ENCODE measurements at places on chromosomes 6 and 20.
A peak's percentile ranks its signal among the peaks of the same experiment; 100 is the strongest.

GRCh38 chr20:35260426-35260825 lies 17.5 kb downstream of the MMP24OS start:
- DNase-seq = no peak
- H3K27ac ChIP-seq = no peak overlapping the region
- peaks cover 14% of the 10 kb centered on the region for H3K36me3 ChIP-seq
- H3K4me1 ChIP-seq = peaks cover 10% of the 10 kb centered on the region
- no peaks in the 10 kb centered on the region for H3K27me3 ChIP-seq

DNA sequence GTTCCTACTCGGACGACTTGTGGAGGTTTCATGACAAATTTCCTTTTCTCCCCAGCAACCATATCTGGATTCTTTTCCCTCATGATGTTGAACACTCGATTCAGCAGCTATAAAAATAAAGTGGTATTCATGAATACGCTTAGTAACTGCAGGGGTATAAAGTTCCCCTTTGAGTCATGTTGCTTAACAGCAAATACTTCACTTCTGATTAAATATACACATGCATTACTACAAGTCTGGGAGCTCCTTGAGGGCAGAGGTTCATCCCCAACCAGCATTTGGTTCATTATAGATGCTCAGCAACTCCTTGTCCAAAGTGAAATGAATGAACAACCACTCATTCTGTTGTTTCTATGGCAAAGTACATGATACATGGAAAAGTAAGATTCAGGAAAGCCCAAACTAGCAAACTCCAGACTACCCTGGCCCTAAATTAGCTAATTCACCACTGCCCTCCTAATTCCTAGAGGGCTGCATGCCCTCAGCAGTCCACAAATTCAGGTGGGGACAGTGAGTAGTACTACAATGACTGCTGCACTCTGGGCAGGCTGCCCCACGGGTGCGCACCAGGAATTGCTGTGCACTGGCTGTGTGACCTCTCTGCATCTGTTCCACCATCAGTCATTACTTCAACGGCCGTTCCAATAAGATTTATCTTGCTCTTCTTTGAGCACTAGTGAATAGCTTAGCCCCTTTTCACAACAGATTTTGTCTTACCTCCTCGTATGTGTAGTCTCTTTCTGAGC lies 15.2 kb downstream of the EIF2S2 start:
- H3K27me3 ChIP-seq = no peaks in the 10 kb centered on the region
- peaks cover 14% of the 10 kb centered on the region for H3K4me1 ChIP-seq
- no peak for DNase-seq
- no peak overlapping the region for H3K27ac ChIP-seq
- no peak overlapping the region for H3K4me3 ChIP-seq
- H3K36me3 ChIP-seq = peaks cover 78% of the 10 kb centered on the region

DNA sequence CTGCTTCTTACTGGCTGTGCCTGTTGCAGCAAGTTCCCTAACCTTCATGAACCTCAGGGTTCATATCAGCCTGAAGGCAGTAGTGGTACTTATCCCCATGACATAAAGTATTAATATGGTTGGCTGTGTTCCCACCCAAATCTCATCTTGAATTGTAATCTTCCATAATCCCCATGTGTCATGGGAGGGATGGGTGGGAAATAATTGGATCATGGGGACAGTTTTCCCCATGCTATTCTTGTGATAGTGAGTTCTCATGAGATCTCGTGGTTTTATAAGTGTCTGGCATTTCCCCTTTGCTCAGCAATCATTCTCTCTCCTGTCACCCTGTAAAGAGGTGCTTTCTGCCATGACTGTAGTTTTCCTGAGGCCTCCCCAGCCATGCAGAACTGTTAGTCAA lies 61.8 kb downstream of the FAM229B start:
- peaks cover 44% of the 10 kb centered on the region for H3K27me3 ChIP-seq
- peaks cover under 1% of the 10 kb centered on the region for H3K4me1 ChIP-seq
- no peak overlapping the region for H3K27ac ChIP-seq
- no peaks in the 10 kb centered on the region for H3K36me3 ChIP-seq
- DNase-seq = no peak

DNA sequence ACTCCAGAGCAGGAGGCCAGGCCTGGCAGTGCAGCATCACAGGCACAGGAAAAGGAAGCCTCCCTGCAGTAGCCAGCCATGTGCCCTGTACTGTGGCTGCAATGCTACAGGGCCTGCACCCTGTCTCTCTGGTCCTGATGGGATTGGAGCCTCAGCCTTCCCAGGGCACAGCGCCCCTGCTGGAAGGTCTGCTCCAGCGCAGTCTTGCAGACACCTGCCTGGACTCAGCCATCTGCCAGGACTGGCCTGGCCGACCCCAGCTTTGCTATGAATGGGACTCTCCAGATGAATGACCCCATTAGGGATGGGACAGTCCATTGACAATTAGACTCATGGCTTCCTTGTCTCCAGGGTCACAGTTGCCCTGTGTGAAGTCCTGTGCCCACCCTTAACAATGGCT lies 251.6 kb downstream of the ERMARD start:
- no peaks in the 10 kb centered on the region for H3K27me3 ChIP-seq
- H3K36me3 ChIP-seq = no peaks in the 10 kb centered on the region
- DNase-seq = no peak
- no peak overlapping the region for H3K27ac ChIP-seq

DNA sequence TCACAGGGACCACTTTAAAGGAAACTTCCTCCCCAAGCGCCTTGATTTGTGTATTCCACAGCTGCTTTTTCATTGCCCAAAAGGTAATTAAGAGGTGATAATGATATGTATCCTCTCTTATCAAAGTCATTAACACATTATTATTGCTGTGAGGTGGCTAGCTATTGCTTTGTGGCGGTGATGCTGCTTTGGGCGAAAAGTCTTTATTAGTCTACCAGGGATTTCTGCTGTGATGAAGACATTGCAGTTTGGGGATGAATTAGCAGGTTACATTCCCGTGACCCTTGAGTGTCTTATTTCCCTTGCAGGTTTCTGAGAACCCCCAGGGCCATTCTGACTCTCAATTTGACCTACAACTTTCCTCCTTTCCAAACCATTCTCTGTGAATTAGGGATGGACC lies 143.4 kb upstream of the SOX4 start:
- no peak overlapping the region for H3K27ac ChIP-seq
- no peak overlapping the region for H3K4me3 ChIP-seq
- H3K27me3 ChIP-seq = peaks cover 48% of the 10 kb centered on the region
- H3K4me1 ChIP-seq = no peaks in the 10 kb centered on the region
- no peak for DNase-seq

DNA sequence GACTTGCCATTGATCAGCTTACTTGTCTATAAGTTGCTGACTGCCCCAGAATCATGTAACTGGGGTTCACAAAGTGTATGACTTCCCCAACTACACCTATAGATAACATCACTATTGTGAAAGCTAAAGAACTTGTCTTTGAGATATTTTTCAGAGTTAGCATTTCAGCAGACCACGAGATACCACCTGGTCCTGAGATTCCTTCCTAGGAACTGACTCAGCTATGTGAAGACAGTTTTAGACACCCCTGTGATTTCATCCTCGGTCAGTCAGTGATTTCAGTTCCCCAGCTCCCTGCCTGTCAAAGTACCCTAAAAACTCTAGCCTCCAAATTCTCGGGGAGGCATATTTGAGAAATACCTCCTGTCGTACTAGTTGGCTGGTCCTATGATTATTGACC lies 62.4 kb downstream of the TXNDC5 start:
- no peaks in the 10 kb centered on the region for H3K4me1 ChIP-seq
- no peaks in the 10 kb centered on the region for H3K36me3 ChIP-seq
- H3K4me3 ChIP-seq = no peak overlapping the region
- peaks cover 34% of the 10 kb centered on the region for H3K27me3 ChIP-seq
- no peak for DNase-seq

DNA sequence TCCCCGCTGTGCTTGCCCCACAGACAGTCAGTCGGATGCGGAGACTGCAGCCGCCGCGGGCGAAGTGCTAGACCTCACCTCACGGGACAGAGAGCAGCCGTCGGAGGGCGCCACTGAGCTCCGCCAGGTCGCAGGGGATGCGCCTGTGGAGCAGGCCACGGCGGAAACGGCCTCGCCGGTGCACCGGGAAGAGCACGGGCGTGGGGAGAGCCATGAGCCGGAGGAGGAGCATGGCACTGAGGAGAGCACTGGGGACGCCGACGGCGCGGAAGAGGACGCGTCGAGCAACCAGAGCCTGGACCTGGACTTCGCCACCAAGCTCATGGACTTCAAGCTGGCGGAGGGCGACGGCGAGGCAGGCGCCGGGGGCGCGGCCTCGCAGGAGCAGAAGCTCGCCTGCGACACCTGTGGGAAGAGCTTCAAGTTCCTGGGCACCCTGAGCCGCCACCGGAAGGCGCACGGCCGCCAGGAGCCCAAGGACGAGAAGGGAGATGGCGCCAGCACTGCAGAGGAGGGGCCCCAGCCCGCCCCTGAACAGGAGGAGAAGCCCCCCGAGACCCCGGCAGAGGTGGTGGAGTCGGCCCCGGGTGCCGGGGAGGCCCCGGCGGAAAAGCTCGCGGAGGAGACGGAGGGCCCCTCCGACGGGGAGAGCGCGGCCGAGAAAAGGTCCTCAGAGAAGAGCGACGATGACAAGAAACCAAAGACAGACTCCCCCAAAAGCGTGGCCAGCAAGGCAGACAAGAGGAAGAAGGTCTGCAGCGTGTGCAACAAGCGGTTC lies 66.4 kb downstream of the SSR1 start:
- no peak overlapping the region for H3K27ac ChIP-seq
- no peak for DNase-seq
- H3K4me3 ChIP-seq = no peak overlapping the region
- no peaks in the 10 kb centered on the region for H3K27me3 ChIP-seq

- DNase-seq = no peak
- H3K36me3 ChIP-seq = no peaks in the 10 kb centered on the region
- H3K4me3 ChIP-seq = no peak overlapping the region
- H3K4me1 ChIP-seq = no peaks in the 10 kb centered on the region
- no peak overlapping the region for H3K27ac ChIP-seq
Observed at GRCh38 chr6:135972150-135972549, 120.6 kb downstream of the PDE7B start.

GRCh38 chr20:57484772-57485171 lies 40.2 kb downstream of the CTCFL start:
- H3K4me3 ChIP-seq = no peak overlapping the region
- H3K4me1 ChIP-seq = peaks cover 5% of the 10 kb centered on the region
- H3K27ac ChIP-seq = no peak overlapping the region
- no peaks in the 10 kb centered on the region for H3K27me3 ChIP-seq
- peaks cover 2% of the 10 kb centered on the region for H3K36me3 ChIP-seq
- DNase-seq = no peak

- no peak for DNase-seq
- no peak overlapping the region for H3K4me3 ChIP-seq
- peaks cover 3% of the 10 kb centered on the region for H3K36me3 ChIP-seq
- H3K4me1 ChIP-seq = no peaks in the 10 kb centered on the region
- peaks cover 19% of the 10 kb centered on the region for H3K27me3 ChIP-seq
Observed at GRCh38 chr6:145015739-145016558, 719.4 kb downstream of the EPM2A start.

- H3K4me3 ChIP-seq = no peak overlapping the region
- no peak for DNase-seq
- no peak overlapping the region for H3K27ac ChIP-seq
- no peaks in the 10 kb centered on the region for H3K36me3 ChIP-seq
Observed at GRCh38 chr6:14595751-14596150, 478.2 kb downstream of the CD83 start.

- H3K36me3 ChIP-seq = no peaks in the 10 kb centered on the region
- DNase-seq = no peak
- H3K27me3 ChIP-seq = no peaks in the 10 kb centered on the region
Observed at GRCh38 chr20:12605751-12606150, 403.0 kb upstream of the SPTLC3 start.

- no peak for DNase-seq
- no peaks in the 10 kb centered on the region for H3K27me3 ChIP-seq
- no peak overlapping the region for H3K27ac ChIP-seq
- no peaks in the 10 kb centered on the region for H3K36me3 ChIP-seq
- H3K4me1 ChIP-seq = no peaks in the 10 kb centered on the region
- H3K4me3 ChIP-seq = no peak overlapping the region
Observed at GRCh38 chr6:117007659-117008058, 130.6 kb downstream of the RFX6 start.

- no peaks in the 10 kb centered on the region for H3K4me1 ChIP-seq
- no peak overlapping the region for H3K4me3 ChIP-seq
- no peak overlapping the region for H3K27ac ChIP-seq
- no peak for DNase-seq
Observed at GRCh38 chr6:4516206-4516605, 260.0 kb upstream of the CDYL start.

DNA sequence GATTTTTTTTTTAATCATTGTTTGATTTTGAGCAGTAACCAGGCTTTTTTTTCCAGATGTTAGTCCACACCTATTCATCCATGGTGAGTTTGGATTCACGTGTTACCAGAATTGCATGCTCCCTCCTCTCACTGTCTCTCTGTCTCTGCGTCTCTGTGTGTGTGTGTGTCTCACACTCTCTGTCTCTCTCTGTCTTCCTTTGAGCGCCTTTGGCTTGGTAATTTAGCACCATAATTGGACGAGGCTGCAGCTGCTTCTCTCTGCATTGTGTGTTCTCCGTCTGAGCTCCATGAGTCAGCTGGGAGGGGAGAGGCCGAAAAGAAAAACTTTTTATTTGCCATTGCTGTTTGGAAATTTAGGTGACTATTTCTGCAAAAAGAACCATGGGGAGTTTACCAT lies 3.4 kb downstream of the TFAP2B start:
- no peaks in the 10 kb centered on the region for H3K36me3 ChIP-seq
- H3K27me3 ChIP-seq = peaks cover 95% of the 10 kb centered on the region
- no peak overlapping the region for H3K4me3 ChIP-seq
- no peak overlapping the region for H3K27ac ChIP-seq
- no peaks in the 10 kb centered on the region for H3K4me1 ChIP-seq

DNA sequence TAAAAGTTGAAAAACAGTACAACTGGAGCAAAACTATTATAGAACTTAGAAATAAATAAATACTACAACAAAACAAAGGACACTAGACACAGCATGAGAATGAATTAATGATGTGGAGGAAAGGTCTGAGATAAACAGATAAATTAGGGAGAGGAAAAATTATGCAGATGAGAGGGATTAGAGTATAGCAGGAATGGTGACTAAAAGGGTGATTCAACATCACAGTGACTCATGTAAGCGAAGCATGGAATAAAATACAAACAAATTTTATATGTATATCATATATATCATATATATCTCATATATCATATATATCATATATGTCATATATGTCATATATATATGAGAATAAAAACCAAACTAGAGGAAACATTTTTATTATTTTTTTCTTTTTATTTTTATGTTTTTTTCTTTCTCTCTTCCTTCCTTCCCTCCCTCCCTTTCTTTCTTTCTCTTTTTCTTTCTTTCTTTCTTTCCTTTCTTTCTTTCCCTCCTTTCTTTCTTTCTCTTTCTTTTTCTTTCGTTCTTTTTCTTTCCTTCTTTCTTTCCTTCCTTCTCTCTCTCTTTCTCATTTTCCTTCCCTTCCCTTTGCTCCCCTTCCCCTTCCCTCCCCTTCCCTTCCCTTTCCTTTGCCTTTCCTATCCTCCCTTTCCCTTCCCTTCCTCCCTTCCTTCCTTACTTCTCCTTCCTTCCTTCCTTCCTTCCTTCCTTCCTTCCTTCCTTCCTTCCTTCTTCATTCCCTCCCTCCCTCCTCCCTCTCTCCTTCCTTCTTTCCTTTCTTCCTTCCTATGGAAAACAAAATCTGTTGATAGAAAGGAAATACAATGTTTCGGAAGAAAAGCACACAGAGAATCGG lies 1014.6 kb downstream of the GRIK2 start:
- H3K36me3 ChIP-seq = no peaks in the 10 kb centered on the region
- DNase-seq = no peak
- no peaks in the 10 kb centered on the region for H3K4me1 ChIP-seq
- no peak overlapping the region for H3K27ac ChIP-seq
- no peak overlapping the region for H3K4me3 ChIP-seq

GRCh38 chr6:143125864-143126573 lies 65.3 kb downstream of the AIG1 start:
- DNase-seq = no peak
- H3K4me1 ChIP-seq = peaks cover 13% of the 10 kb centered on the region
- H3K36me3 ChIP-seq = no peaks in the 10 kb centered on the region
- H3K4me3 ChIP-seq = peak overlapping the region; percentile 27
- no peak overlapping the region for H3K27ac ChIP-seq
